Renal pelvis (tissue), 12 donors: ENCODE measurements at places on chromosomes 6 and 20. TPM values are rescaled to one million over a fixed set of nuclear protein-coding genes. Genes with fewer than 3 reads are reported as not detected.

GRCh38 chr6:137156650-137157049 lies 16.8 kb downstream of the IL22RA2 start:
- DNase-seq: no peak

GRCh38 chr6:125662296-125662695 lies 87.1 kb upstream of the HEY2 start:
- no peak for DNase-seq

DNA sequence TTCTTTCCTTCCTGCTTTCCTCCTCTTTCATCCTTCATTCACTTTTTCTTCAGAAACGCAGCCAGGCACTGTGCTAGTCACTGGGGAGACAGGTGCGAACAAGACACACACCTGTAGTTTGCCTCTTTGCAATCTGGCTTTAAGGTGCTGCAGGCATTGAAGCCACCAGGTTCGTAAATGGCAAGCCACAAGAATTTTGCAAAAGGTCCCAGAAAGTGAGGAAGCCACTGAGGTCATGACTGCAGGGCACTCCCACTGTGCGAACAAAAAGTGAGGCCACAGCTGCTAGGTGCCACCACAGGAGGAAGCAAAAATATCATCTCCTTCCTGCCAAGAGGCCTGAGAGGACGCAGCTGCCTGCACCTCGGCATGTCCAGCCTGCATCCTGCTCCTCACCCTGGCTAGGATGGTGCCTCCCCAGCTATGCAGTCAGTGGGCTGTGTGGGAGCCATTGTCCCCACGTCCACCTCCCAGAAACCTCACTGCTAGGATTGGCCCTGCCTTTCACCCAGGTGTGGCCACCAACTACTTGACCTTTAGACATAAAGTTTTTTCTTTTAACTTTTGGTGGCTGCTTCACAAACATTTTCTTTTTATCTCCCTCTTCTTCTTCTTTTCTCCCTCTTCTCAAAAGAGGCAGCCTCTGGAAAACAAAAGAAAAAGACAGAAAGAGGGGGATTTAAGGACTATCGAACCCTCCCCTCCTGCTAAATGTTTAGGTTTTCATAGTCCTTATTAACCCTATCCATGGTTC lies 230.8 kb downstream of the BCAS1 start:
- no peak for DNase-seq

GRCh38 chr20:51541189-51542032 lies 1.1 kb downstream of the NFATC2 start:
- peak; percentile 69 for DNase-seq

DNA sequence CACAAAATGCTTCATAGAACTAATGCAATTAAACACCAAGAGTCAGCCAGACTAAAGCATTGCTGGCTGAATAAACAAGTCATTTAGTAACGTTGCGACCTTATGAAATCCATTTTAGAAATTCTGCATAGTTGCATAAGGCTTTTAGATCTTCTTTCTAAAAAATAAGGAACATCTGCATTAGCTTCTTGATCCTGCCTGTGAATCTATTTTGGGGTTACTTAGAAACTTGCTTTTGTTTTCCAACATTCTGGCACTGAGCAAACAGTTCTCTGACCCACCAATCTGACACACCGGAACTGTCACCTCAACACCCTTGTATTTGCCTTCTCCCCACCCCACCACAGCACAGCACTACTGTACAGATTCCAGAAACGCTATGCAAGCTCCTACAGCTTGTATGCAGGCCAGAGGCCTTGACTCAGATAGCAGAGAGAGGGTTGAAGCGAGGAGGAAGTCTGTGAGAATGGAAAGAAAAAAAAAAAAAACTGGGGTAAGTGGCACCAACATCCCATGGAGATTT lies 55.0 kb downstream of the KIF13A start:
- DNase-seq: no peak

- DNase-seq: no peak
These were observed 2.1 kb downstream of the ZC3H12D start for GRCh38 chr6:149482545-149483333.

DNA sequence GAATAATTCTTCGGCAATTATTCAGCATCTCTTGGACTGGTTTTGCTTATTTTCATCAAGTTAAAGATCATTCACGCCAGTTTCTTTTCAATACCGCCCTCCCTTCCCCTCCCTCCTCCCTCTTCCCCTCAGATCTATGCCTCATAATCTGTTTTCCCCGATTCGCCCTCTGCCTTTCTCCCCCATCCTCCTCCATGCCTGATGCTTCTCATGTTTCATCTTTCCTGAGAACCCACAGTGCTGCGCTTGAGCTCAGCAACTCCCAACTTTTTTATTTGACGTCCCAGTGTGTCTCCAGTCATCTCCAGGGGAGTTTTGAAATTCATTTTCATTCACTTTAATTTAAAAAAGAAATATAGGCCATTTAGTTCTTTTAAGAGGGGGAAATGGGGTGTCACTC lies 142.7 kb downstream of the PTPRT start:
- peak; percentile 11 for DNase-seq

DNA sequence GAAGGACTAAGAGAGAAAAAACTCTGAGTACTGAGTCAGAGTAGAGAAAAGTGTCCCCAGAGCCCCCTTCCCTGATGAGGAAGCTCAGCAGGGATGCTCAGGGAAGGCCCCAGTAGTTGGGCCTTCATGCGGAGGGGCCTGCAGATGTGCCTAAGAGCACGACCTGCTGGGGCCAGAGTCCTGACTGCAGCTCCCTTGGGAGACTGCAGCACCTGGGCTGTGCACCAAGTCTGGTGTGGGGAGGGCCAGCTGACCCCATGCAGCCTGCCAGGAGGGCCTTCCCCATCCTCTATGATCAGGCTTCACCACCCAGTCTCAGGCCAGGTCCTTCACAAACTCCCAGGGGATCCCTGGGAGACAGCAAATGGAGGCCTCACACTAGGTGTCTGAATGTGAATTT lies 130.4 kb downstream of the FNDC1 start:
- no peak for DNase-seq

DNA sequence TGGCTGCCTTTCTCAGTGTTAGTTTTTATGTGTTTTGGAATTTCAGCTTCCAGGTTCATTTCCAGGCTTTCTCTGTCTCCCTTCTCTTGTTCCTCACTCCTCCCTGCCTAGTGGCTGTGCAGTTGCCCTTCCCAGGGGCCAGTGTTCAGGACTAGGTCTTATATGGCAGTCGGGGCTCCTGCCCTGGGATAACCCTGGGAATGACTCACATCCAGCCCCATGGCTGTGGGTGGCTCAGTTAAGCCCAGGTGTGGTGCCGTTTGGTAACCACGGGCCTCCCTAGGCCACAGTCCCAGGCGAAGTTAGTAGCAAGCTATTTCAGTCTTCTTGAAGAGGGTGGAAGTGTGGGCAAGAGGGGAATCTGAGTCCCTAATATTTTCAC lies 57.4 kb upstream of the DDR1 start:
- no peak for DNase-seq

GRCh38 chr6:136889271-136890193 lies 32.6 kb upstream of the SLC35D3 start:
- DNase-seq: no peak

GRCh38 chr6:37218511-37218910 lies 39.1 kb upstream of the TBC1D22B start:
- DNase-seq: no peak

GRCh38 chr20:53226826-53227225 lies 254.7 kb downstream of the TSHZ2 start:
- DNase-seq: no peak

- no peak for DNase-seq
These were observed 11.9 kb downstream of the TEAD3 start for GRCh38 chr6:35484921-35485392.

DNA sequence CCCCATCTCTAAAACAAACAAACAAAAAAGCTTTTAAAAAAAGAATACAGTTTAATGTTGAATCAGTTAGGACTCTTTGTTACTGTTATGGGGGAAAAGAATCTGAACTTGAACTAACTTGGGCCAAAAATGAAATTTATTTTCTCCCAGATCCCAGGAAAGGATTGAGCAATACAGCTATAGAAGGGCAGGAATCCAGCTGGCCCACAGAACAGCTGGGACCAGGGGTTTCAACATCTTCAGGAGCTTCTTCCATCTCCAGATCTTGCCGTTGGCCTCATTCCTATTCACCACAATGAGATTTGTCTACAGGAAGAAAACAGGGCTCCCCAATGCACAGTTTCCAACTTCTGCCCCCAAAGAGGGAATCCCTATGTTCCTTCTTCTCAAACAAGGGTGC lies 43.2 kb upstream of the AKAP12 start:
- DNase-seq: no peak

- DNase-seq: no peak
These were observed 9.6 kb downstream of the DSTN start for GRCh38 chr20:17579369-17580039.

DNA sequence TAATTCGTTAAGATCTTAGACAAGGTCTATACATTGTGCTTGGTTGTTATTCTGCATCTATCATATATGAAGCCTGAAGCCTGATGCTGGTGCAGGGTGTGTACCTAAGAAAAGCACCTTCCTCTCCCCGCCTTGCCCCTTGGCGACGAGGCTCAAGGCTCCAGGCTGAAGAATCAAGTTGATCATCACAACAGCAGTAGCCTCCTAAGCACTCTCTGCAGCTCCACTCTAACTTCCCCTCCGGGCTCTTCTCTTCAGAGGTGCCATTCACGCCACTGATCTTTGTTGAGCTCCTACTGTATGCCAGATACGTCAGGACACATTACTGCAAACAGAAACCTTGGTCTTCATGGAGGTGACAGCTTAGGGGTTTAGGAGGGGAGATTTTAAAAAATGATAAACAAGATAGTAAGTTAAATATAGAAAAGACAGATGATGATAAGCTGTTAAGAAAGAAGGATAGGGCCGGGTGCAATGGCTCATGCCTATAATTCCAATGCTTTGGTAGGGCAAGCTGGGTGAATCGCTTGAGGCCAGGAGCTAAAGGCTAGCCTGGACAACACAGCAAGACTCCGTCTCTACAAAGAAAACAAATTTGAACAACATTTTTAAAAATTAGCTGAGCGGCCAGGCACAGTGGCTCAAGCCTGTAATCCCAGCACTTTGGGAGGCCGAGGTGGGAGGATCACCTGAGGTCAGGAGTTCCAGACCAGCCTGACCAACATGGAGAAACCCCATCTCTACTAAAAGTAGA lies 38.4 kb upstream of the ZNF217 start:
- DNase-seq: no peak

- DNase-seq: no peak
These were observed 52.5 kb downstream of the MKKS start for GRCh38 chr20:10381477-10381876.

DNA sequence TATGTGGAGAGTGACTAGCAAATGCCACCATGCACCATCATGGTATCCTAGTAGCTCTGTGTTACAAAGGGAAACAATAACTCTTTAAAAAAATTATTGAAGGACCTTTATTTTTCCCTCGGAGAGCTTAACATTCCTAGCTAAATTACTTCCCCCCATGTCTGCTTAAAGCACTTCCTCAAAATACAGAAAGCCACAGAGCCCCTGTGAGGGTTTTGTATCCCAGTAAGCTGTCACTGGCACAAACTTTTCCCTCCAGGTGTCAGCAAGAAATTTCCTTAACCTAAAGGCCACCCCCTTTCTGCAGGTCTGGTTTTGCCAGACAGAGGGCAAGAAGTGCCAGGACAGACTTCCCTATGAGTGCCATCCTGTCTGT lies 340.0 kb upstream of the PRDM1 start:
- DNase-seq: no peak

GRCh38 chr6:70479236-70479635 lies 65.9 kb downstream of the FAM135A start:
- DNase-seq: no peak

DNA sequence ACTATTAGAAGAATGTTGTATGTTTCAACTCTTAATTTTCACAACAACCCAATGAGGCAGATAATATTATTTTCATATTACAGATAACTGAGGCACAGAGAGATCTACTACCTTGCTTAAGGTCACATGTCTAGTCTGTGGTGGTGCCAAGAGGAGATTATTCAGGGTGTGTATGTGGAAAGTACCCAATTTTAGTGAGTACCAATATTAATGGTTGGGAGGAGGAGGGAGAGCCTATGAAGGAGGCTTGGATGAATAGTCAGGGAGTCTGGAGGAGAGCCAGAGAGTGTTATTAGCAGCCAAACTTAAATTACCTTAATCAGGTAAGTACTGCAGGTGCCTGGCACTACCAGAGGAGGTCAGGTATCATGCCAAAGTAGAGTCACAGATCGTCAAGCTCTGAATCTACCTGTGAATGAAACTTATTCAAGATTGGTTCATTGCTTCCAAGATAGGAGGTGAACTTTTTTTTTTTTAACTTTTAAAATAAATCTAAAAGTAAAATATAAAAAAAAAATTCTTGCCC lies 10.9 kb upstream of the CALHM6 start:
- no peak for DNase-seq

GRCh38 chr20:1844325-1845162 lies 50.7 kb upstream of the SIRPA start:
- DNase-seq: peak; percentile 40

DNA sequence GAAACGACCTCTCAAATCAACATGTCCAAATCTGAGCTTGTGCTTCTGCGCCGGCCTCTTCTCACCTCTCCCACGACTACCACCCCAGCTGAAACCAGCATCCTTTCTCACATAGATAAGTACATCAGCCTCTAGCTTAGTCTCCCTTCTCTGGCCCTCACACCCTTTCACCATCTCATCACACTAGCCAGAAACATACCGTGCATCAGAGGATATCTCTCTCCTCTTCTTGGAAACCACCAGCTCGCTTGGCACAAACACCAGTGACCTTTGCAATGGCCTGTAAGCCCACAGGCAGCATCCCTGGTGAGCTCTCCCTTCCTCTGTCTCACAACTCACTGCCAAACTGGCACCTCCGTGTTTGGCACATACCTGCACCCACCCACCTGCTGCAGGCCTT lies 291.8 kb downstream of the EYA4 start:
- no peak for DNase-seq

GRCh38 chr20:51420111-51420510 lies 122.4 kb downstream of the NFATC2 start:
- DNase-seq: no peak

POU5F1 gene
- polyA plus RNA-seq: 1.9 TPM

ADGB gene
- polyA plus RNA-seq: 0.52 TPM

SLPI gene
- 0.28 TPM for polyA plus RNA-seq

DLK2 gene
- polyA plus RNA-seq: 1.5 TPM

DACT2 gene
- polyA plus RNA-seq: 29.2 TPM

PAK5 gene
- 0.52 TPM for polyA plus RNA-seq

CRISP3 gene
- 0.48 TPM for polyA plus RNA-seq

CCN2 gene
- 204 TPM for polyA plus RNA-seq

KIAA0408 gene
- 3.1 TPM for polyA plus RNA-seq

SIRPA gene
- polyA plus RNA-seq: 28.5 TPM

PRL gene
- not detected for polyA plus RNA-seq

SLC2A4RG gene
- 147 TPM for polyA plus RNA-seq

SLA2 gene
- 0.63 TPM for polyA plus RNA-seq

SPDEF gene
- polyA plus RNA-seq: 0.09 TPM
